Occipital lobe (tissue), 3 donors: ENCODE measurements at places on chromosomes 11 and 22. TPM values are rescaled to one million over a fixed set of nuclear protein-coding genes. Genes with fewer than 3 reads are reported as not detected.

The VWA5A gene
- total RNA-seq, result 5.8 TPM

DNA sequence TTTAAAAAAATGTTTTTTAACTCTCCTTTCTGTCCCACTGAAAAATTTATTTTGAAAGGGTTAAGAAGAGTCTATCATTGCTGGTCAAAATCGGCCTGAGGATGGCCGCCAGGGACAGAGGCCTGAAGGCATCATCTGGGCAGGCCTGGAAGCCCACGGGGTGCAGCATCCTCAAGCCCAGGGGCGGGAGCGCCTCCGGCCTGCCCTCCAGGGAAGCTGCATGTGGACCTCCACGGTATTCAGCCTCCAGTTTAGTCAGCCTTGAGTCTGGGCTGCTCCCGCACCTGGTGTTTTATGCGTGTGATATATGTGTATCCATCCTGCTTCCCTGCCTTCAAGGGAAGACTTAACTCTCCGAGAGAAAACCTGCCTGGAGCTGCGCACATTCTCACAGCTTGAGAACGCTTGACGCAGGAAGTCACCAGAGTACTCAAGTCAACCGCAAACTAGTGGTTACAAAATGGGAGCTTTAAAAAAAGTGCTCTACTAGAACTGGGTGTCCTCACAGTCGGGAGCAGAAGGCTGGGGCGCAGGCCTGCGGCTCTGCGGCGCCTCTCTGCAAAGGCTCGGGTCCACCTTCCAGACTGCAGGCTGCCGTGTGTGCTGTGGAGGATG, 13.6 kb upstream of the BID start:
- DNase-seq, result no peak

The TMPRSS6 gene
- not detected for total RNA-seq

DNA sequence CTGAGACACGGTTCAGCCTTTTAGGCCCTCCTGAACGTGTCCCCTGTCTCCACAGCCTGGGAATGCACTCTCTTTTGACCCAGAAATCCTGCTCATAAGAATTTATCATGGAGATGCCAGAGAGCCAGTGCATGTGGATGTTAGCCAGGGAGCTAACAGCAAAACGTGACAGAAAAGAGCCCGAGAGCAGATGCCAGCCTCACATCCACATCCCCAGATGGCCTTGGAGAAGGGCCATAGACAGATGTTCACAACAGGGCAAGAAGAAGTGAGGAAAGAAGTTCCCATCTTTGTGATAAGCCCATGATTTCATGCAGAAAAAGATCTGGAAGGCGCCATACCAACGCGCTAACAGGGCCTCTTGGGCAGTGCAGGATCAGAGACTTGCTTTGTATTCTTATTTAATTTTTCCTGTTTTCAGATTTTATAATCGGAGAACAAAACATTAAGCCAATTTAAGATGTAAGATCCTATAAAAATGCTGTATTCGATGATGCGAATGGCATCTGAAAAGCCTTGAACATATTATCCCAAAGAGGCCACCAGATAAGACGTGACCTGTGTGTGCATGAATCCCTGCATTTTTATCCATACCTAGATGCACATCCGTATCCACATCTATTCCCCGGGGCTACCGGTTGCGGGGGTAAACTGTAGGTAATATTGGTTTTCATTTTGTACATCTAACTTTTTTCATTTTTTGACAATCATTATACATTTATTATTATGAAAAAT, 48.7 kb downstream of the IGLL5 start:
- DNase-seq, result no peak

GRCh38 chr11:103920449-103920848, 116.0 kb upstream of the DDI1 start:
- DNase-seq, result no peak

- no peak for DNase-seq
Observed at GRCh38 chr22:37498289-37498909, 12.2 kb upstream of the MFNG start.

The C22orf15 gene
- total RNA-seq, result not detected

DNA sequence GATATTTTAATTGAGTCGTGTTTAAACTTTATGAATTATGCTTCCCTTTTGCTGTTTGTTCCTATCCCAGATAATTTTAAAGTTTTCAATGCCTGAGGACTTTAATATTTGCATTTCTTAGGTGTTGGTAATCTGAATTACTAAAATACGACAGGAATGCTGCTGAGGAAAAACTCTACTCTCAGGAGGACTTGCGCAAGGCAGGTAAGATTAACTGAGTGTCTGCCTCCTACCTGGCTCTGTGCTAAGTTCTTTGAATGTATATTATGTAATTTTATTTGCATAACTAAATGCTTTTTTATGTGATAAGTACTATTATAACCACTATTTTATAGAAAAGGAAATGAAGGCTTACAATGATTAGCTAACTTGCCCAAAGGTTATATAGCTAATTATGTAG, 2.7 kb upstream of the KCNA4 start:
- no peak for DNase-seq

The GLB1L3 gene
- total RNA-seq, result 0.47 TPM

The VSIG10L2 gene
- total RNA-seq, result not detected

DNA sequence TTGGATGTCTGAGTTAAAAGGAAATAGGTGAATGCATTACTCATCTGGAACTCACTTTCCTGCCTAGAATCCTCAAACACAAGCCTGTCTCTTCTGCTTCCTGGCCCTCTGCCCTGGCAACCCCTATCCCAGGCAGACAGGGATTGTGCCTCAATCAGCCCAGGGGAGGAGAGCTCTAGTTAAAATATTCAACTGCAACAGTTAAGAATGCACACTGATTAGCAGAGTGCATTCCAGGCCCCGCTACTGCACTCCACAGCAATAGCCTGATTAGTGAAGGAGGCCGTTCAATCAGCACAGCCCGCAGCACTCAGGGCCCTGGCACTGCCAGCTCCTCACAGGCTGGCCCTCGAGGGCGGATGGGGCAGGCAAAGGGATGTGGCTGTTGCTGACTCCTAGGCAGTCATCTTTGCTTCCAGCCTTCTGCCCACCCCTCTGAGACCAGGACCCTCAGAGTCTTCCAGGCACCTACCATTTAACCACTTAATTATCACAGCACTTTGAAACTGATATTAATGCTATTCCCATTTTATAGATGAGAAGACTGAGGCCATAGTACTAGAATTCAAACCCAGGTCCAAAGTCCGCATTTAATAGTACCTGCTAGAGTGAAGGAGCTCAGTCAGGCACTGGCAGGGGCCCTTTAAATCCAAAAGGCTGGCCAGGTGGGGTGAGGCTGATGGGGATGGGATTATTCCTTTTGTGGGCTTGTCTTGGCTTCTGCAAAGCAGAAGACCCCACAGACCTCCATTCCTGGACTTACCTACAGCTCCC, 435.3 kb downstream of the SOX6 start:
- no peak for DNase-seq

The ASPHD2 gene
- total RNA-seq, result 18.4 TPM

DNA sequence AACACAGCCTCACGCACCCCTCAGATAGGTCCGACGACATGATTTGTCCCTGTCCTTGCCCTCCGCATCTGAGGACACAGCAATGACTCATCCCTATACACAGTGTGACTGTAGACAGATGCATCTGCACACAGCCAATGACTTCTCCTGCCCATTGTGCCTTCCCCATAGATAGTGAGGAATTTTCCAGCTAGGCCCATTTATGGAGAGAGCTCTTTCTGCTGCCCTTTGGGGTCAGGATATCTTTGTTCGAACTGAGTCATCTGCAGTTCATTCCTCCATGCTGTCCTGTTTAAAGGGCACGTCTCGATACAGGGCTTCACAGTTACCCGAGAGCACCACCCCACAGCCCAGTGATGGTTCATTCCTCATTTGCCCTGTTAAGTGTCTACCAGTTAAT, 96.7 kb downstream of the LARGE1 start:
- no peak for DNase-seq

GRCh38 chr11:18071098-18071705, 25.1 kb upstream of the TPH1 start:
- DNase-seq, result no peak

GRCh38 chr22:22484023-22484422, 24.5 kb downstream of the ZNF280B start:
- DNase-seq, result no peak

DNA sequence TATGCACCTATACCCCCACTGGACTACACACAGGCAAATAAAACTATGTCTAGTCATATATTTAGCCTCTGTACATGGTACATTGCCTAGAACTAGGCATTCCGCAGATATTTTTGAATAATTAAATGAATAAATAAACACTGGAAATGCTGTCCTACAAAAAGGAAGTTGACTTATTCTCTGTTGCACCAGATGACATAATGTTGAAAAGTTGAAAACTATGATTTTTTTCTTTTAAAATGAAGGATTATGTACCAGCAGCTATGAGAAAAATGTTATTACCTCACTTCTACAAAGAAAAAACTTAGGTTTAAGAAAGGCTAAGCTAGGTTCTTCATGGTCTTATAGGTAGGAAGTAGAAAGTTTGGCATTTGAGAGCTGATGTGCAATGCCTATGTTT, 856.6 kb downstream of the METTL15 start:
- DNase-seq, result no peak

DNA sequence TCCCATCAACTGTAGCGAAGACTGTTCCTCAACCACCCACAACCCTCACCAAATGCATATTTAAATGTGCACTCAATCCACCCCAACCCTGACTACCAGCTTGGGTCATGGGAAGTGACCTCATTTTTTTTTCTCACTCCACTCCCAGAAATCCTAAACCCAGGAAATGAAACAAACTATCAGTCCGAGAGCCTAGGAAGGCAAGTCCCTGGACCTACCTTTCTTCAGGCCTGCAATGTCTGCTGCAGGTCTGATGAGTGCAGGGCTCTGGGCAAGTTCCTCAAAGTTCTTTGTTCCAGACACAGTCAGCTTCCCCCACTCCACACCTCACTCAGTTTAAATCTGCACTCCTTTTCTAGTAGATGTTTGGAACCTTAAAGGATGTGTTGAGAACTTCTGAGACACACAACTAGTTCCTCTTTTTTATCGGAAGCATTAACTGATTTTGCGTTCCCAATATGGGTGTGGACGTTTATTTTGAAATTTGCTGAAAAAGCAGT, at the start of gene MS4A4E:
Gene MS4A4E (minus strand): TSS at position 398 of the 500 bp plus-strand sequence. CDS start 13,082 bp downstream, outside the sequence.
- no peak for DNase-seq

DNA sequence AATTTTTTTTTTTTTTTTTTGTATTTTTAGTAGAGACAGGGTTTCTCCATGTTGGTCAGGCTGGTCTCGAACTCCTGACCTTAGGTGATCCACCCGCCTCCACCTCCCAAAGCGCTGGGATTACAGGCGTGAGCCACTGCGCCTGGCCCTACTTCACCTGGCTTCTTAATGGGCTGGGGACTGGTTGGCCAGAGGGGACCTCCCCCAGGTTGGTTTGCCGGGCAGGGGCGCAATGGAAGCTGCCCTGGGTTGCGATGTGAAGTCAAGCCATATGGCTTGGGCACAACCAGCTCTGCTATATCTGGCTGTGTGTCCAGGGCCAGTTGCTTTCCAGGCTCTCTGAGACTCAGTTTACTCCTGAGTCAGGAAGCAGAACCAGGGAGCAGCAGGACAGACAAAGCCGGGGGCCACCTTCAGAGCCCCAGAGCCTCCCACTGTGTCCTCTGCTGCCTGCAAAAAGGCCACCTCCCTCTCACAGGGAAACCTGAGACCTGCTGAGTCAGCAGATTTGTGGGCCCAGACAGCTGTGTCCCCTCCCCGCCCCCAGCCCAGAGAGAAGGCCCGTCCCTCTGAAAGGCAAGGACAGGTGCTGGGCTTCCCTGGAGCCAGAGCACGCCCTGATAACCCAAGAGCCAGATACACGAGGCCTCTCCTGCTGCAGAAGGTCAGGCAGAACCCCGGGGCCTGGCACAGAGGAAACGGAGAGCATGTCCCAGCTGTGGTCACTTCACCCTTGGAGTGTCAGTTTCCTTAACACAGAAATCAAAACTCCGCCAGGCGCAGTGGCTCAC, 29.2 kb upstream of the DAGLA start:
- DNase-seq, result no peak

The OR5A1 gene
- not detected for total RNA-seq

- no peak for DNase-seq
Observed at GRCh38 chr11:63866211-63866610, 27.3 kb downstream of the MARK2 start.
